Activated CD4-positive, alpha-beta T cell treated with anti-CD3 and anti-CD28 coated beads, Interleukin-2, amount 10 ng/mL, durations not matched to agents 7 days and 5 days (primary cell): ENCODE measurements at places on chromosomes 3 and 15. TPM values are rescaled to one million over a fixed set of nuclear protein-coding genes. Genes with fewer than 3 reads are reported as not detected.
A peak's percentile ranks its signal among the peaks of the same experiment; 100 is the strongest.

DNA sequence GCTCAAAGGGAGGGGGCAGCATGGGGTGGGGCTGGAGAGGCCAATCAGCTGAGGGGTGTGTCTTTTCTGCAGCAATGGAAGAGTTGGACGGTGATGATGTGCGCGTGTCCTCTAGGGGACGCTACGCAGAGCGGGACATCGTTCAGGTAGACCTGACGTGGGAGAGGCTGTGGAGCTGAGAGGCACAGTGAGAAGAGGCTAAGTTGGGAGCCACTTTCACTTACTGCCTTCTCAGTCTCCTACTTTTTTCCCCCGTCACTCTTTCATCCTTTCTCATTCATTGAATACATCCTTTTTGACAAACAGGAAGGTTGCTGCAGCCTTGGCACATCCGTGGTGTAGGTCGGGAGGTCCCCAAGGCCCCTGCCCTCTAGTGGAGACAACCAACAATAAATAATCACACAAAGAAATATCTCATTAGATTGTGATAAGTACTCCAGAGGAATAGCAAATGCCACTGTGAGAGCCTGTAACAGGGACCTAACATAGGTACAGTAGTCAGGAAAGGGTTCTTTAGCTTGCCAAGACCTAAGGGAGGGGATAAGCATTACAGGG is 4.4 kb upstream of the BRPF1 start:
- no peaks in the 10 kb centered on the region for H3K27me3 ChIP-seq
- DNase-seq, result peak; percentile 68
- peak overlapping the region; percentile 51 for H3K4me3 ChIP-seq
- peak overlapping the region; percentile 61 for H3K27ac ChIP-seq

MYO1E gene
- total RNA-seq, result 14.0 TPM

CPN2 gene
- not detected for total RNA-seq

- H3K36me3 ChIP-seq, result peaks cover 7% of the 10 kb centered on the region
- DNase-seq, result no peak
- no peak overlapping the region for H3K4me3 ChIP-seq
- no peak overlapping the region for H3K27ac ChIP-seq
These were observed 77.7 kb downstream of the FOXP1 start for GRCh38 chr3:71505767-71506350.
